Stimulated activated CD8-positive, alpha-beta memory T cell treated with anti-CD3 and anti-CD28 coated beads, Interleukin-12 subunit alpha, Interleukin-12 subunit beta, amount 100 ng/mL, for 1 hour (primary cell): ENCODE measurements at places on chromosomes 2 and 18.

DNA sequence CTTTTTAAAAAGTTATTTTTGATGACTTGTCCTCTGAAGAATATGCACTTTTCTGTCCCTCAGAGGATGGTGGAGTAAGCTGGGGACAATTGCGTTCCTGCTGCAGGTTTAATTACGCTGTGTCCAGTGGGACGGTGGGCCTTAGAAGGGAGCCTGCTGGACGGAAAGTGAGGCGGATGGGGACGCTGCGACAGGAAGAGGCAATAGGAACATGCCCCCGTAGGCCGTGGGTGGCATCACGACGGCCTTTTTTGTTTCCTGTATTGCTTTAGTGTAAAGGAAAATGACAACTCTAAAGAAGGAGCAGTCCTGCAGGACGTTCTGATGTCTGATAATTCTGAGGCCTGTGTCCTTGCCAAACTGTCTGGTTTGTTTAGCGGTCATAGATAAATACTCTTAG lies 121.6 kb downstream of the NFATC1 start:
- no peak for DNase-seq

DNA sequence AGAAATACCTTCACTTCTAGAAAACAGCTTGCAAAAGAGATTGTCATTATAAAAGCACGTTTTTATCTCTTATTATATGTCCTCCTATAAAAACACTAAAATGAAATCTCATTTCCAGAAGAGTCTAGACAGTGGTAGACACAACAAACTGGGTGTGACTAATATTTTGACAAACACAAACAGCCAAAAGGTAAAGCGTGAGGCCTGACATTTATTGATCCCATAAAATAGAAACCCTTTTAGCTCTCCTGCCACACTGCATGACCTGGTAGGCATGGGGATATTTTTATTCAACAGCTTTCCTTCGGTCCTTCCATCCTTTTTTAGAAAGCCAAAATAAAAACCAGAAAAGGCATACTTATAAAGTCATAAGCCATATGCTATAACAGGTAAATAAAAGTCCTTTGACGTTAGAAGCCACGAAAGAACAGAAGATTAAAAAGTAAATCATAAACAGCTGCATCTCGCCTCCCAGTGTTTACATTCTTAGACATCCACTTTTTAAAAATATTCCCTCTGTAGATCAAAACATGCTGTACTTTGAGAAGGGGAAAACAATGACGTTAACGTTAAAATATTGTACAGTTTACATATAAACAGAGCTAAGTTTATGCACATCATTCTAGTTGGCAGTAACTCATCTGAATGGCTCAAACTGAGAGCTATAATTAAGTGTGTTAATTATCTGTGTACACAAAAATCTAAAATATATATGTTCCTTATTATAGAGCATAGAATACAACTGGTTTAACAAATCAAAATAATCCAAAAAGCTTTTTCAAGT lies 44.6 kb downstream of the IRS1 start:
- no peak for DNase-seq

- no peak for DNase-seq
Measured at GRCh38 chr18:34352385-34353163, 127.9 kb upstream of the NOL4 start.

DNA sequence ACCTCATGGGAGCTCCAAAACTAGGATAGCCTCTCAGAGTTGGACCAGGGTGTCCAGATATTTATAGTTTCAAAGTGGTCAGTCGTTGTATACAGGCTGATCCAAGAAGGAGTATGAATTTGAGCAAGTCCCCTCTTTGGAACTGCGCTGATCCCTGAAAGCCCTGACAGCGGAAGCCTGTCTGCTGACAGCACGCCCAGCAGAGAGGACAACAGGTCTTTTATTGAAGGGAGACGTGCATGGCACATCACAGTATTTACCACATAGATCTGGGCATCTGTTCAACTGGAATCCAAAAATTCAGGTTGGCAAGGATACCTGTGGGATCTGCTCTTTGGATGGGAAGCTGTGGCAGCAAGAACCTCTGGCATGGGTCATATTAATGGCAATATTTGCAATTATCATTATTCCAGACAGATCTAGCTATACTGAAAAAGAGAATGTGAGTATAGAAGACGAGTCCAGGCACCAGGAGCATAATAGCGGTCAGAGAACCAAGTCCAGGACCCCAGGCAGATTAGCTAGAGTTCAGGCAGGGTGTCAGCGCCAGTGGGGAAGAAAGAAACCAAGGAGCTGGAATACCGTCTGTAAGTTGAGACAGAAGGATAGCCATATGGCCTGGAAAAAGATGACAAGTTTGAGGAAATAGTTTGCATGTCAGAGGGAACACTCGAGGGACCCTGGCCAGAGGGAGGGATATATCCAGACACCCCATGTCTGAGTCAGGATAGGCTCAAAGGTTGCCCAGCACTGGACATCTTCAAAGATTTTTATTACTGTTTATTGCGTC lies 260.4 kb upstream of the FANCL start:
- no peak for DNase-seq

- DNase-seq = no peak
Measured at GRCh38 chr2:71669058-71669456, 215.7 kb downstream of the DYSF start.

- no peak for DNase-seq
Measured at GRCh38 chr2:219042750-219043149, 1.4 kb upstream of the CFAP65 start.

- DNase-seq = no peak
Measured at GRCh38 chr2:56009758-56010458, 86.3 kb upstream of the EFEMP1 start.

DNA sequence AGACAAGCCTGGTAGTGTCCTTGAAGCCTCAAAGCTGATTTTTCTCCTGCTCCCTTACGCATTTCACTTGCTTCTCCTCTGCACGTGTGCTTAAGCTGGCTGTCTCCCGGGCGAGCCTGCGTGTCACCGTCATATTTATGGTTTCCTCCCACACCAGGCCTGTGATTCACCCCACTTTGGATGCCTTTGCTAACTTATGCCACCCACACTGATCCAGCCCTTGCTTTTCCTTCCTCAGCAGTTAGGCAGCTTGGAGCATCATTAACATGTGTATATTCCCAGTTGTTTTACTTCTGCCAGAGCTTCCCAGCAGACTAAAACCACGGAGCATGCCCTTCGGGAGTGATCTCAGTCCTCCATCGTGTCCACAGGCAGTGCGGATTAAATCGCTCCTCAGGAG lies 2.2 kb downstream of the ST3GAL5 start:
- peak; percentile 18 for DNase-seq

DNA sequence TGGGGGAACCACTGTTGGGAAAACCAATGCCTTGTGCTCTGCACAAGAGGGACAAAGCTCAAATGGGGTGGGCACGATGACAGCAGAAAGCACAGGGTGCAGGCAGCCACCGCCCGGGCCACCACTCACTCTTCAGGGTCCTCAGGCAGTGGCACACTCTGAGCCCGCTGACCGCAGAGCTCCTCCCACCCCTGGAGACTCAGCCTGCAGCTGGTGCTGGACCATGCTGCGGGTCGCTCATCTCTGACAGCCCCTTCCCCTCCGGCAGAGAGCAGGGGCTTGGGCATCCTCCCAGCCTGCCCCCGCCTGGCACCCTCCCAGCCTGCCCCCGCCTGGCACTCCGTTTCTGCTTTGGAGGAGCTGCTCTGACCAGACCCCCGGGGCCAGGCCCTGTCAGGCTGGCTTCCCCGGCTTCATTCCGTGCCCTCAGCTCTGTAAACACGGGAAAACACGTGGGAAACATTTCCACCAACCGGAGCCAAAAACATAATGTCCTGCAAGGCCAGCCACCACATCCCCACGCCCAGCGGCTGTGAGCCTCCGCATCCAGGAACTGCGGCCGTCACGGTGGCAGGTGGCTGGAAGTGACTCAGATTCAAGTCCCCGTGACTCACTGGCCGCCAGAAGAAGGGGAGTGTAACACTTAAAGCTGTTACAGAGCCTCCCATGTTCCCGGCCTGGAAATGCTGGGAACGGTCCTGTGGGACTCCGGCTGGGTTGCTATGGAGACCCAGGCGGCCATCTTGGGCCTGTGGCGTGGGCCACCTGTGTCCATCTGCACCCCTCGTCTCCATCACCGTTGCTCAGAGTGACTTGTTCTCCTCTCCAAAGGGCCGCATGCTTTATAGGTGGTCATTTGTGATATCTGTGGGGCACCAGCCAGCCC lies 6.8 kb upstream of the SNED1 start:
- no peak for DNase-seq

DNA sequence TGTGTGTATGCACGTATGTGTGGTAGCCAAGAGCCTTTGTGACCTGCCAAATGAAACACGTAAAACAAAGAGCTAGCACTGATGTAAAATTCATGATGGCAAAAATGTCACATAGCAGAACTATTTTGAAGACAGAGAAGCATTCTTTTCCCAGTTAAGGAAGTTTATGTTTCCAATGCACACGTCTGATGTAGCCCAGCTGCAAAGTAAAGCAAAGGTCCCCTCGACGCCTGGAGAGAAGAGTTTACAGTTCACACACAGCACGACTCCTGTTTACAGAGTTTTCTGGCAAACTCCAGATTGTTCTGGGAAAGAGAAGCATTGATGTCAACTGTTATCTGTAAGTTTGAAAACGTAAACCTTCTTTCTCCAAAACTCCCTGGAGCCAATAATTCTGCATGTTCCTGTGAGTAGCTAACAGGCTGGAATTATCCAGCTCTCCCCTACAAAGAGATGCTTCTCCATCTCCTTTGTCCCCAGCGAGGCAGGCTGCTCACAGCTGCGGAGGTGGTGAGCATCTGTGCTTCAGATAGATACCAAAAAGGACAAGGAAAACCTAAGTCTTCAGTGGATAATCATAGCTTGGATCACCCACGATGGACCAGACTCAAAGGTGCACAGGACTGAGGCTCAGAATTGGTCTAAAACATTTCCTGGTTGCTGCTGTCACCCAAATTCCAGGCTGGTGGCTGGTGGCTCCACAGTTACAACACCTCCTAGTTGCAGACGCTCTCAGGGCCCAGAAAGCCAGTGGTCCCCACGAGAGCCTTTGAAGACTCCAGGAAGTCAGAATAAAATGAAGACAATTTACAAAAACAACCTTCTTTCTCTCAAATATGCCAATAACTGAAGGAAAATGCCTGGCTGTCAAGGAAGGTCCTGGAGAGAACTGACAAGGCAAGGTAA lies 87.4 kb downstream of the COL6A3 start:
- DNase-seq = no peak

- DNase-seq = no peak
Measured at GRCh38 chr2:48531141-48531648, 1.2 kb downstream of the STON1 start.

GRCh38 chr2:57408587-57408986 lies 638.0 kb upstream of the VRK2 start:
- DNase-seq = no peak

DNA sequence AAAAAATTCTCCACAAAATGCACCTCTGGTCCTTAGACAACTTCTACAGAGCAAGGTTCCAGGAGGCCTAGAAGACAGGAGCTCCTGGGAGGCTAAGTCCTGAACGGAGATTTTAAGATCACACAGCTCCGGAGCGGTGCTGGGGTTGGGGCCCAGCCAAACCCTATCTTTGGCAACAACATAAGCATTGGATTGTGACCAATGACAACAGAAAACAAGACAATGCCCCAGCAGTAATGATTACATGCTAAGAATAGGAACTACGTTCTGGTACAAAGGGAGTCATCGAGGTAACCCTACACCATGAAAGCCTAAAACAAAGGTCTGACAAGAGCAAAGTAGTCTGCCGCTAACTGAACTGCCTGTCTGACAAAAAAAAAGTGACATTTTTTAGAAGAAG lies 171.2 kb downstream of the CMPK2 start:
- DNase-seq = no peak

DNA sequence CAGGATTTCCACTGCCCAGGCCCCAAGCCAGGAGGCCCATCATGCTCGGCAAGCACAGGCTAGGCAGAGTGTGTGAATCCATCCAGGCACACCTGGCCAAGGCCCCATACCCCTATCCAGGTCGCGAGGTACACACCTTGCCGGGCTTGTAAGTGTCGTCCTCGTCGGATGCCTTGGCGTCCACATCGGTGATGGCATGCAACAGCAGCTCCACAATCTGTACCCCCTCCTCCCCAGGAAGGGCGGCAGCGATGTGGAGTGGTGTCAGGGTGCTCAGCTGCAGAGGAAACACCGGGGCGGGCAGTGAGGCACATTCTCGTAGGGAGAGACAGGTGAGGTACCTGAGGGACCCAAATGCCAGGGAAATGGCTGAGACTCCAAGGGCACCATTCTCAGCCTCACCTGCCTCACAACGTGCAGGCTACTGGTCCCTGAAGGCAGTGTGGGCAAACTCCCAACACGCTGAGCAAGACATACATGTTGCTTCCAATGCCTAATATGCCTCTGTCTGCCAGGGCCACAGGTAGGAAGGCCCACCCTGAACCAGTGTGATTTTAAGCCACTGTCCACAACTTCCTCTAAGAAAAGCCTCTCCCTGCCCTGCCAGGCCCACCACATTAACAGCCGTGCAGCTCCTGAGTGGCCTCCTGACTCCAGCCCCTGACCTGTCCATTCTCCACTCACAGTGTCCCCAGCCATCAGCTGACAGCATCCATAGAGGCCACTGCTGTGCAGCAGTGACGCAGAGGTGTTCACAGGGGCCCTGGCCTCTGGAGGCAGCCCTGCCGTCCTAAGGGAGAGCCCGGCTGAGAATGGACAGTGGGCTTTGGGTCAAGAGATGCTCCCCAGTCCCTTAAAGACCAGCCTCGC lies 44.9 kb downstream of the ANKMY1 start:
- no peak for DNase-seq

GRCh38 chr2:20012032-20012281 lies 511 bp downstream of the MATN3 start:
- DNase-seq = no peak

- DNase-seq = no peak
Measured at GRCh38 chr2:106977717-106978116, 91.8 kb upstream of the ST6GAL2 start.

GRCh38 chr2:158211502-158211901 lies 109.8 kb downstream of the UPP2 start:
- DNase-seq = no peak

- no peak for DNase-seq
Measured at GRCh38 chr2:120503793-120504571, 158.0 kb downstream of the INHBB start.

DNA sequence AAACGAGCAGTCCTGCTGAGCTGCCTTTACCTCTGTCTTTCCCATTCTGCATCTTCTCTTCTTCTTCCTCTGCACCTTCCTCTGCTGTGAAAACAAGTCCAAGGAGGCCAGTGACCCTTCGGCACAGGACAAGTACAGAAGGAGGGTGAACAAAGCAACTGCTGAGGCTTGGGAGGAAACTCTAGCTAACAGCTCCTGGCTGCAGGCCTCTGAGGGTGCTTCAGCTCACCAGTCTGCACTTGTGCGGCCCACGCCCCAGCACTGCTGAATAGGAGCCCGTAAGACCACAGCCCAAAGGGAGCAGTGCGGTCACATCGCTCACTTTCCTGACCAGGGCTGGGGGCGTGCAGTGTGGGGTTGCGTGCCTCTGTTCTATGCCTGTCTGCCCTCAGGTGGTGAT lies 42.1 kb upstream of the DNMT3A start:
- DNase-seq = no peak

DNA sequence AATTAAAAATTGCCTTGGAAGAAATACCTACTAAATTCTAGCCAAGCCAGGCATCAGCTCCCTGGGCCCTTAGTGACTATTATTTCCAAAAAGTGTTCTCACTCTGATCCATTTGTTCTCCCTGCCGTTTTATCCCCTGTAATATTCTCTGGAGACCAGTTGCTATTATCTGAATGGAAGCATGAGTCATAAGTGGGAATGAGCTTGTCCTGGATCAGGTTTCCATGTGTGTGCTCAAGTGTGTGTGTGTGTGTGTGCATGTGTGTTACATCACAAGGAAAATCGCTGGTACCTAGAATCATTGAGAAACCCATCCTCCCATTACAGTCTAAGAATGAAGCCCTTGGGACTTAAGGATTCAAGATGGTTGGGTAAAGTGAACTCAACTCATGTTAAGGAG lies 130.3 kb upstream of the CXCR4 start:
- no peak for DNase-seq

GRCh38 chr2:3169106-3169870 lies 208.3 kb downstream of the EIPR1 start:
- no peak for DNase-seq
